Retina (tissue), 1 donor: ENCODE measurements at places on chromosomes 4 and X.

GRCh38 chr4:140004549-140004895 is 149.5 kb downstream of the MAML3 start:
- peak; percentile 79 for DNase-seq

- no peak for DNase-seq
Measured at GRCh38 chr4:126937342-126937741, 695.4 kb upstream of the INTU start.

- no peak for DNase-seq
Measured at GRCh38 chrX:77640702-77641101, 145.3 kb downstream of the ATRX start.

DNA sequence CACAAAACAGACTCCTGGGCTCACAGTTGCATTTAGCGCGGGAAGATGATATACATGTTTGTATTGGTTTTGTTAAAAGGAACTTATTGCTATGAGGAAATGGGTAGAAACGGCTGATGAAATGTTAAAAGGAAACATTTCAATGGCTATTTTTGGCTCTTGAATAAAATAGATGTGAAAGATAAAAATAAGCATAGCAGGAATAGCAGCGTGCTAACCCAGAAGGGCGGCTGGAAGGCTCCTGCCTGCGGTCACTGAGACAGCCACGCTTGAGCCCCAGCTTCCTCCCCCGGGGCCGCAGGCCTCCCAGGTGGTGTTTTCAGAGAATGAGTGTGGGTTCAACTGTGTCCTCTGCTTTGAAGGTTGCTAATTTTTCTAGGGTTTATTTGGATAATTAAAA is 35.0 kb upstream of the CLCN4 start:
- DNase-seq = no peak

- DNase-seq = no peak
Measured at GRCh38 chrX:100600758-100601157, 16.0 kb downstream of the TNMD start.

DNA sequence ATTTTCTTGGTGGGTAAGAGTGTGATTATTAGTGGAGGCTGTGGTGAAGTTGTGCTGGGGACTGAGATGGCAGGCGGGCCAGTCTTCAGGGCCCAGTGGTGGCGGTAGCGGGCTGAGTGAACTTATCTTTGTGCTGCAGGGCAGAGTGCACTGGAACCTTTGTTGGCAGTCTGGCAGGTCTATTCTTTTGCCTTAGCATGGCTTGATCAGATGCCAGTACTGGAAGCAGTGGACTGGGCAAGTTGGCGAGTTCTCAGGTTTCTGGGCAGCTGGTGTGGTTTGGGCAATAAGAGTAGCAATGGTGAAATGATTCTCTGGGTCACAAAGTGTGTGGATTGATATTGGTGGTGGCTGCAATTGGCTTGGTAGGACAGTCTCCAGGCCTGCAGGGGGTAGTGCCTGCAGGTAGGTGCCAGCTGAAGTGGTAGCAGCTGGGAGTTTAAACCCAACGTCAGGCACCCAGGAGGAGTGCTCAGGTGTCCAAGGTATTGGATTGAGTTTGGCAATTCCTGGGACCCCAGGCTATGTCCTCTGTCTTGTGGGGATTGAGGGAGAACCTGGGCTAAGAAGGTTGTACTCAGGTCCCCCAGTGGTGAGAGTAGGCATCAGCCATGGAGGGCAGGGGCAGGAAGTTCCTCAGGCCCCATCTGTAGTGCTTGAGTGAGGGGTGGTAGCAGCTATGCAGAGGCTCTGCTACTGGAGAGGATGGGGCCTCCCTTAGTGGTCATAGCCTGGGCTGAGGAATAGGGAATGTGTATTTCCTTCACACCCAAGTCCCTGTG is 34.9 kb upstream of the SLC25A14 start:
- DNase-seq = no peak

DNA sequence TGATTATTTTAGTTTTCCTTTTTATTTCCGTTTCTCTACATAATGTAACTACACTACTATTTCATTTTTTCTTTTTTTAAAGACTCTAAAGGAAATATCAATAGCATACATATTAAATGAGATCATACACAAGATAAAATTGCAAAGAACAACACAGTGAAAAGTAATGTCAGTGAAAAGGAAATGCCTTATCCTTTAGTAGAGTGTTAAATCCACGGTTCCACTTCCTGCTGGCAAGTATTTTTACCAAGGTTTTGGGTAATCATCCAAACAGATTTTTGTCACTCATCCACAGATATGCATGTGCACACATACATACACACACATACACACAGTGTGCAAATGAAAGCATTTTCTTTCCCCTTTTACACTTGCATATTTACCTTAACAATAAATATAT is 548.9 kb downstream of the PPP4R3C start:
- no peak for DNase-seq

DNA sequence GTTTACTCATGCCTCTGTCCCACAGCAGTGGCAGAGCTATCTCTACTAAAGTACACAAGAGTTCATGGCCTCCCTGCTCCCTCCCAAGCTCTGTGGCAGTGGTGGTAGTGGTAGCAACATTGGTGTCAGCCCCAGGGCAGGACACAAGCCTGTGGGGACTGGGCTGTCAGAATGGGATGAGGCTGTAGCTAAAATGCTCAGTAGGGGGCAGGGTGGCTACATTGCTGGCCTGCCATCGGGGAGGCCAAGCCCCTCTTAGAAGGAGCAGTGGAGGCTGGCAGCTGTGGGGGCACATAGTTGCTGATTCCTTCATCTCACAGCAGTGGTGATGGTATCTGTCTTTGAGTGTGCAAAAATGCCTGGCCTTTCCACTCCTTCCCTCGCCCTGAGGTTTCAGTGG is 461.7 kb downstream of the PCDH18 start:
- DNase-seq = no peak
